ENCODE measurements at places on chromosomes 16 and 17.

DNA sequence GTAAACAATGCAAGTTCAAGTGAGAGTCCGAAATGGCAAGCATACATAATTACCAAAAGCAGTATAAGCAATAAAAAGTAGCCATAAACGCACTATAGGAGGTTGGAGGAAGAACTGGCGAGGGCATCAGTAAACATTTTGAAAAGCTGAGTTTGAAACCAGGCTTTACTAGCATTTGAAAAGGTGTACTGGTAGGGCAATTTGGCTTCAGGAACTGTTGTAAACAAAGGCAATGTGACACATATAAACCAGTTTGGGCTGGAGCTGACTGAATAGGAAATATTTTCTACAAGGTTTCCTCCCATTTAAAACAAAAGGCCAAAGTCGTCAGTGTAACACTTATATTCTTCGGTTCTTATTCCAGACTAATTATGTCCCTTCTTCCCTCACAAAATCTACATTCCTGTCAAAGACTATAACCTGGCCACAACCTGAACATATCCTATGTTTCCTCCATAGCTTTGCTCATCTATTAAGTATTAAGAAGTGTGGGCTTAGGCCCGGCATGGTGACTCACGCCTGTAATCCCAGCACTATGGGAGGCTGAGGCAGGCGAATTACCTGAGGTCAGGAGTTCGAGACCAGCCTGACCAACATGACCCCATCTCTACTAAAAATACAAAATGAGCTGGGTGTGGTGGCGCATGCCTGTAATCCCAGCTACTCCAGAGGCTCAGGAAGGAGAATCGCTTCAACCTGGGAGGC is 7.8 kb downstream of the CBX1 start:
- DNase-seq: no peak

DNA sequence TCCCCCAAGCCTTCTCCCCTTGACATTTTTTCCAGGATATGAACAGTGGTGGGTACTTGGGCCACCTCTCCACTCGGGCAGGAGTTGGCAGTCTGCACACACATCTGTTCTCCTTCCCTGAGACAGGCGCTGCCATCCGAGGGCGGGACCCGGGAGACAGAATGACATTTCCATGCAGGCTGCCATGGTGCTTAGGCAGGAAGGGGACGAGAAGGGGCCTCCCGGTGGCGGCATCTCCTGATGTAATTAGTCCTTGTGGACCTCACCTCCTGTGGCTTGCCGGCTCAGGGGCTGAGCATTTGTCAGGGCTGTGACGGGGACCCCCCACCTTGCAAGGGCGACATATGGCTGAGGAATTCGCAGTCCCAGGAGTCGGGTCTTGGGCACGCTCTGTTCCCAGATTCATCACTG is 197.2 kb downstream of the FOXL1 start:
- peak; percentile 81 for DNase-seq

DNA sequence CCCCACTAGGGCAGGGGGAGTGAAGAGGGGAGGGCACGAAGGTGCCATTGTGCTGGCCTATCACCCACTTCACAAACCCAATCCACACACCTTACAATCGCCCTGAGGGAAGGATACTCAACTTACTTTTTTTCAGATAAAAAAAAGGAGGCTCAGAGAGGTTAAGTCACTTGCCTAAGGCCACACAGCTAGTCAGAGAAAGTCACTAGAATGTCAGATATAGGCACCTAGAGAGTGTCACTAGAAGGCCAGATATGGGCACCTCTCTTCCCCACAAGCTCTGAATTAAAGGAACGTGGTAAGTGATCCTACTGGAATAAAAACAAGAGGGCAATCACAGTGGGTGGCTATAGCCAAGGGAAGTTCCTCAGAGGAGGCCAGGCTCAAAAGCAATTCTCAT is 204.5 kb upstream of the ASIC2 start:
- DNase-seq: no peak

DNA sequence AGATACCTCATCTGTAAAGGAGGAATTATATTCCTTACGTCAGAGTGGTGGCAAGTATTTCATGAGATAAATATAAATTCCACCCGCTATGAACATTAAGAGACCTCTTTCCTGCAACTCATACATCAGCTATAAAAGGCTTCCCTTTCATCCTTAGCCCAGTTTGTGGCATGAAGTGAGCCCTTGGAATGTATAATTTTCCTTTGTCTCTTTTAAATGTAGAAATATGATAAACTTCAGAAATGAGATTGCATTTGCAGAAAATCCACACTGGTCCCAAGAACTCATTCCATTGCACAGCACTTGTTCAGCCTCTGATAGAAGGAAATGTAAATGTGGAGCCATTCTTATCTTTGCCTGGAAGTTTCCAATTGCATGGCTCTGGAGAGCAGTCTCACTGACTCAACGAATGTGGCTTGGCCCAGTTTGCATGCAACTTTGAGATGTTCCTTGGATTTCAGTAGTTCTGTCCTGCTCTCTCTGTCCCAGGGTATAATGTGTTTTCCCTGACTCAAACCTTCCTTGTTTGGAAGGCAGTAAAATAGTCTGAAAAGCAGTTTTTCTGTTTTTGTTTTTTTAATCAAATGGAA is 746.4 kb downstream of the CDH11 start:
- DNase-seq: no peak

- no peak for DNase-seq
These were observed 229.4 kb upstream of the CACNG5 start for GRCh38 chr17:66605541-66605940.

GRCh38 chr17:7108560-7108925 is 6.1 kb downstream of the ASGR2 start:
- no peak for DNase-seq

GRCh38 chr16:87930456-87930855 is 5.9 kb downstream of the CA5A start:
- DNase-seq: no peak

- DNase-seq: no peak
These were observed 69.2 kb downstream of the PRKCB start for GRCh38 chr16:23905027-23905426.

GRCh38 chr17:10031606-10032005 is 126.5 kb upstream of the RCVRN start:
- DNase-seq: no peak

GRCh38 chr17:34378664-34379101 is 15.7 kb upstream of the CCL1 start:
- DNase-seq: no peak

DNA sequence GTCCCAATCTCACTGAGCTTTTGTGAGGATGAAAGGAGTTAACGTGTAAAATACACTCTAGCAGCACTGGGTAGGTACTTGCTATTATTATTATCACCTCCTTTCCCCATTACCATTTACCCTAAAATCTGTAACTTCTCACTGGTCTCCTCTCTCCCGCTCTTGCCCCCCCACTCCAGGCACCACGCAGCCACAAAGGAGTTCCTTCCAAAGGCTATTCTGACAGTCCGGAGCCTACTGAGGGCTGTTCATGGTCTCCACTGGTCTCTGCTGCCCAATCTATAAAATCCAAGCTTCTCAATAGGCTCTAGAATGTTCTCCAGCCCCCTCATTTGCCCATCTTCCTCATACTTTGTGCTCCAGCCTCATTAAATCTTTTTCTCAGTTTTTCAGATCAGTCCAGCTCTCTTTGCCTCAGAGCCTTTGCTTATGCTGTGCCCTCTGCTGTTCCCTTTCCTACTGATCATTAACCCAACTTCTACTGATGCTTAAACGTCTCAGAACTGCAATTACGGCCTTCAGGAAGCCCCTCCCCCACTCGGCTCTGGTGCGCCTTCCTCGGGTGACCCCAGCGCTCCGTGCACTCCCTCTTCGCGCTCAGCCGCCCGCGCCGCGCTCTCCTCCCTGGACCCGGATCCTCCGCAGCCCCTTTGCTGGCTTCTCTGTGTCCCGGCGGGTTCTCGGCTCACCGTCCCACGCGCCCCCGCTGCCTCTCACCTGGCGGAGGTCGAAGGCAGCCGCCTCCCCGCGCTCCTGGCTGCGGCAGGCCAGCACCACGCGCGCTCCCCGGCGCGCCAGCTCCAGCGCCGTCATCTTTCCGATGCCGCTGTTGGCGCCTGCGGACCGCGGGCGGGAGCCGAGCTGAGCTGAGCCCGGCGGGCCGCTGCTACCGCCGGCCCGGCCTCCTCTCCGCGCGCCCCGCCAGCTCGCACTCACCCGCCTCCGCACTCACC is 737 bp downstream of the DHRS13 start:
- DNase-seq: peak; percentile 68

- no peak for DNase-seq
These were observed 2.7 kb upstream of the SPG7 start for GRCh38 chr16:89505204-89506112.

DNA sequence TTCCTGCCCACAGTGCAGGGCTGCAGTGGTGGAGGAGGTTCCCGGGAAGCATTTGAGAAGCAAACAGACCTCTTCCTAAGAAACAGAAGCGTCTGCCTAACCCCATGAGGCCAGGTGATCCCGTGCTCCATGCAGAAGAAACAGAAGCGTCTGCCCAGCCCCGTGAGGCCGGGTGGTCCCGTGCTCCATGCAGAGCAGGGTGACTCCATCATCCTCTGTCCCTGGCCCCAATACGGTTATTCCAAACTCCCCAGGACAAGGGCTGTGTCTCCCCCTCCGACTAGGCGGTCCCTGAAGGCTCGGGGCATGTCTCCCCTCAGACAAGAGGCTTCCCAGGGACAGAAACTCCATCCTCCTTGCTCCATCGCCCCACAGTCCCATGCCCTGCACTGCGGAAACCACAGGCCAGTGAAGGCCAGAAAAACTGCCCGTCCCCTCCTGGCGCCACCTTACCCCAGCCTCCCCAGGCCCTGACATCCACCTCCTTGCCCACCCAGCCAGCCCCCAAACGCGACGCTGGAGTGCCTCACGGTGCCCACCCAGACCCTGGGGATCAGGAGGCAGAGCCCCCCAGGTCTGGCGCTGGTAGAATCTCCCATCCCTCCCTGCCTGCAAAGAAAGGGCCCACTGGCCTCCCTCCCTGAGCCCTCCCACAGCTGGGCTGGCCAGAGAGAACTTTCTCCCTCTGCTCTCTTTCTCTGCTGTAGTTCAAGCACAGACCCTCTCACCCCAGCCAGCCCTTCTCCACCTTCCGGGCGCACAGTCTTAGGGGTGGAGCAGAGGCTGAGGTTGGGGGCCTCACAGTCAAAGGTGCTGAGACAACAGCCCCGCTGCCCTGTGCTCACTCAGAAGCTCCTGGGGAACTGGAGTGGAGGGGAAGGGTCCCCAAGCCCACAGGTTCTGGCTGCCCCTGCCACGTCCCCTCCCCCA is 30.6 kb upstream of the KRT17 start:
- DNase-seq: no peak

DNA sequence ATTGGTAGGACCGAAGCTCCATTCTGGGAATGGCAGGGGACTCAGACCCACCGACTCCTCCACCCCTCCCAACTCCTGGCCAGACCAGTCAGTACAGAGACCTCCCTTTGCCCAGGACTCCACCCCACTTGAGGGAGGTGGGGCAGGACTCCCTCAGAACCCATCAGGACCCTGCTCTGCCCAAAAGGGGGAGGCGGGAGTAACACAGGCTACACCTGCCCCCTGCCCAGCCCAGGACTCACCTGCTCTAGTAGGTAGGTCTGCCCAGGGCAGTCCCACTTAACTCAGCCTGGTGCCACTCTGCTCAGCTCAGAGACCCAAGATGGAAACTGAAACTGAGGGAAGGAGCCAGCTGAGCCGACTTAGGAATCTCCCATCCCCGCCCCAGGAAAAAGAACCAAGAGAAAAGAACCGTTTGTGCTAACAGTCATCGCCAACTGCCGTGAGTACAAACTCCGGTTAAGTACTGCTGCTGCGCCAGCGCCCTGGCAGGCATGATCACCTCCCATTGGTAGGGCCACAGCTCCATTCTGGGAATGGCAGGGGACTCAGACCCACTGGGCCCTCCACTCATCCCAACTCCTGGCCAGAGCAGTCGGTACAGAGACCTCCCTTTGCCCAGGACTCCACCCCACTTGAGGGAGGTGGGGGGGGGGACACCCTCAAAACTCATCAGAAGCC is 503 bp downstream of the DHX58 start:
- no peak for DNase-seq

GRCh38 chr17:66625311-66625767 is 209.6 kb upstream of the CACNG5 start:
- no peak for DNase-seq

- DNase-seq: no peak
These were observed 63.3 kb downstream of the IRF8 start for GRCh38 chr16:85961988-85962915.

GRCh38 chr16:4570688-4571321 is 14.7 kb downstream of the C16orf96 start:
- DNase-seq: no peak

GRCh38 chr16:28897826-28898225 is 19.5 kb downstream of the ATP2A1 start:
- DNase-seq: no peak

DNA sequence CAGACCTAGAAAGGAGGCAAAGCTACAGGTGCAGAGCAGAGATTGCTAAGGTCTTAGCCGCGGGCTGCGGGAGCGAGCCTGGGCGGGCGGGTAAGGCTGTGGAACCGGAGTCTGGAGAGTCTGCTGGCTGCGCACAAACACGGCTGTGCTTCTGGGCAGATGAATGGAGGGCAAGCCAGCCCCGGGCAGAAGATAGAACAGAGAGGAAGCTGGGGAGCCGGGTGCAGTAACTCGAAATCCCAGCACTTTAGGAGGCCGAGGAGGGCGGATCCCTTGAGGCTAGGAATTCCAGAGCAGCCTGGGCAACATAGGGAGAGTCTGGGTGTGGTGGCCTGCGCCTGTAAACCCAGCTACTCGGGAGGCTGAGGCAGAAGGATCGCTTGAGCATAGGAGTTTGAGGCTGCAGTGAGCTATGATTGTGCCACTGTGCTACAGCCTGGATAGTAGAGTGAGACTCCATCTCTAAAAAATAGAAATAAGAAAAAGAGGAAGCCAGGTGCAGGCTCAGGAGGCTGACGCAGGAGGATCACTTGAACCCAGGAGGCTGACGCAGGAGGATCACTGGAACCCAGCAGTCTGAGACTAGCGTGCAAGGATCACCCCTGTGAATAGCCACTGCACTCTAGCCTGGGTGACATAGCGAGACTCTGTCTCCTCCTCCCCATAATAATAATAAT is 56.3 kb downstream of the PITPNC1 start:
- DNase-seq: no peak

DNA sequence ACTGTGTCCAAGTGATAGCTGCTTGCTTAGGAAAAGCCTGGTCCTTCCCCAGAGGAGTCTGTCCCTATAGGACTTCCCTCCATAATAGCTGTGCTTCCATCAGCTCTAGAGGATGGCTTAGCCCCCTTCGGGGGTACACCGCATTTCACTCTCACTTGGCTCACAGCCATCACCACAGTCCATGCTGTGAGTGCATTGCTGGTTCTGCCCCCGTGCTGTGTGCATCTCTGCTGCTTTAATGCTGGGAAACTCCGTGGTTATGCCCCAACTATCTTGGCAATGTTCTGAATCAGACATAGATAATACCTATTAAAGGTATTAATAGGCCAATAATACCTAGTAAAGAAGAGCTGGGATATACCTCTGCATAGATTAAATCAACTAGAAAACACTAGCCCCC is 58.3 kb downstream of the SIAH1 start:
- DNase-seq: no peak

All from NCI-H2171 (cell line).